ENCODE measurements at places on chromosomes 5 and 9.

- no peak for DNase-seq
These were observed 67.3 kb downstream of the POU5F2 start for GRCh38 chr5:93674138-93674537.

- no peak for DNase-seq
These were observed 128.5 kb downstream of the CHSY3 start for GRCh38 chr5:130032807-130033206.

DNA sequence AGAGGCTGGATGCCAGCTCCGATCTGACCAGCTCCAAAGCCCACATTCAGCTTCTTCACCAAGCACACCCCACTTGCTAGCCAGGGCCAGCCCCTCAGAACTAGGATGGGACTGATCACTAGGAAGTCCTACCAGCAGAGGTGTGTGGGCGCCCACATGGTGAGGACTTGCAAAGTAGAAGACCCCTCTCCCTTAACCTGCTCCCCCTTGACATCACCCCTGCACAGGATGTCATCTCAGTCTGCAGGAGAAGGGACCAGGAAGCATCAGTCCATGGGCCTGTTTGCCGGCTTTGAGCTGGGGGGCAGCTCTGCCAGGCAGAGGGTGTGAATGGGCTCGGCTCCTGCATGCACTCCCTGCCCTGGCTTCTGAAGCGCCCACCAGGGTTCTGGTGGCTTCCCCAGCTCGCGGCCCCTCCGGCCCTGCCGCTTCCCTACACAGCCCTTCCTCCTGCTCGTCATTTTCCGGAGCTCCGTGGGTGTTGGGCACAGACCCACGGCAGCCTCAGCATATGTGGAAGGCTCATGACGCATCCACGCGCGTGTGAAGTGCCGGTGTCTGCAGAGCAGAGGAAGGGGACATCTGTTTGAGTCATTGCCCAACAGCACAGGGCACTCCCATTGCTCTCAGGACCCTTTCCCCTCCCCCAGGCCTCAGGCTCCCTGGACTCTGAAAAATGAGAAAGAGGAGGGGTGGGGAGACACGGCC lies 3.7 kb upstream of the FAM78A start:
- DNase-seq: no peak

GRCh38 chr9:69655065-69655464 lies 17.1 kb downstream of the APBA1 start:
- DNase-seq: peak; percentile 15

DNA sequence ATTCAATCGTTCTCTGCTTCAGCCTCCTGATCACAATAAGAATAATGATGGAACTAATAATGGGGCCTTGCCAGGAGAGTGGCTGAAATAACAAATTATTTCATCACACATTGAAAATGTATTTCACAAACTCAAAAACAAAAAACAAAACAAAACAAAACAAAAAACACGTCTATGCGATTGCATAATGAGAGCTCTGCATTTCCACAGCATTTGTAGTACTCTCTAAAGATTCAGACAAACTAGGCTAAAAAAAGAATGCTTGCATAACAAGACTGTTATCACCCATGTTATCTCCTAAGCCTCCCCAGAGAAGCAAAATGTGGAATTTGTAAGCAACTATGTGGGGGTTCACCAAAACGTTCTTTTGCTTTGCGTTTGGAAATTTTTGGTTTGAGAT lies 48.1 kb downstream of the PRELID2 start:
- DNase-seq: no peak

GRCh38 chr9:14870090-14870489 lies 40.1 kb downstream of the FREM1 start:
- no peak for DNase-seq

- peak; percentile 52 for DNase-seq
These were observed 102.2 kb downstream of the APTX start for GRCh38 chr9:32899181-32899580.

DNA sequence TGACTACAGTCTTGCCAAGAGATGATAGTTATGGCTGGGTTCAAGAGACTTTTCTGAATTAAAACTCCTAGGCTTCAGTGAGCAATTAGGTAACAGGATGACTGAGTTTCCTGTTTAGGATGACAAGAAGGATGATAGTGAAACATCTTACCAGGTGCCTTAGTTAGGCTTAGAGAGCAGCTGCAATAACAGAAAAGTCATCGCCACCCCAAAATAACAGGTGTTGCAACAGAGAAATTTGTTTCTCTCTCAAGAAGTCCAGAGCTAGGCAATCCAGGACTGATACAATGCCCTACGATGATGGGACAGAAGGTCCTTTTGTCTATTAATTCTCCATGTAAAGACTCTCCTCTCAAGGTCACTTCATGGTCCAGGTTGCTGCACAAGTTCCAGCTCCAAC lies 361.8 kb downstream of the CAAP1 start:
- DNase-seq: no peak

DNA sequence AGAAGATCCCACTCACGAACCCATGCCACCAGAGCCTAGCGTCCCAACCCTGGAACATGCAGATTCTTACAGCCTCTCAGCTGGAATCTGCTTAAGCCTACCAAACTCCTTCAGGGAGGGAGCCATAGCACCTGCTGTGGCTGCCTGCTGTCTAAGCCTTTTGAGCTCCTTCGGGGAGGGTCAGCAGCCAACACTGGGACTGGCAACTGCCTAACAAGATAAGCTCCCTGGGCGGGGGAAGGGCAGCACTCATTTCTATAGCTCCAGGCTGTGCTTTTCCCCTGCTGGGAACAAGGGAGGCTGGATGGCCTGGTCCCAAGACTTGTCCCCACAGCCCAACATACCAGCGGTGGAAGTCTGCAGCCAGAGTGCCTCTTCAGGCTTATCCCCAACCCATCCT lies 199.1 kb upstream of the OR13F1 start:
- no peak for DNase-seq

DNA sequence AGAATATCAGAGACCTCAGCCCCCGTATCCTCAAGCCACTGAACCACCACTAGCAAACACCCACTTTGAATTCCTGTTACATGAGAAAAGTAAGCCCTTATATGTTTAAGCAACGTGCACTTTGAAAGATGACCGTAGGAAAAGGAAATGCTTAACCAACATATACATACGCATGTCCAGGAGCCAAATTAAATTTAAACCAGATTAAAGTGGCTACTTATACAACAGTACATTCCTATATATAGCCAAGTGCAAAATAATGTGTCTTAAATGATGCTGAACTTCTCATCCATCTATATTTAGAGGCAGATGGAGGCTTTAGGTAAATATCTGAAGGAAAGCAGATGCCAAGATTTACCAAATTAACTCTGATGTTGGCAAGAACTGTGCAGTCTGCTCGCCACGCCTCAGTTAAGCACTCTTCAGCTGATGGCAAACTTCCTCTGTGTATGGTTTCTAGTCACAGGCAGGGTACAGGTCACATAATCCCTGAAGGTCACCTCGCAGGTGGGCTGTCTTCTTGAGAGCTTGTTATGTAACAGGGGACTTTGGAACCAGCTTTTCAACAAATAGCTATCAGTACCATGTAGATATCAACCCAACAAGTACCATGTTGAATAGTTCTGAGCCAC lies 8.6 kb downstream of the GCNT4 start:
- DNase-seq: no peak

- no peak for DNase-seq
These were observed 13.6 kb downstream of the AHRR start for GRCh38 chr5:334903-335739.

GRCh38 chr9:109092051-109092580 lies 27.6 kb downstream of the TMEM245 start:
- no peak for DNase-seq

DNA sequence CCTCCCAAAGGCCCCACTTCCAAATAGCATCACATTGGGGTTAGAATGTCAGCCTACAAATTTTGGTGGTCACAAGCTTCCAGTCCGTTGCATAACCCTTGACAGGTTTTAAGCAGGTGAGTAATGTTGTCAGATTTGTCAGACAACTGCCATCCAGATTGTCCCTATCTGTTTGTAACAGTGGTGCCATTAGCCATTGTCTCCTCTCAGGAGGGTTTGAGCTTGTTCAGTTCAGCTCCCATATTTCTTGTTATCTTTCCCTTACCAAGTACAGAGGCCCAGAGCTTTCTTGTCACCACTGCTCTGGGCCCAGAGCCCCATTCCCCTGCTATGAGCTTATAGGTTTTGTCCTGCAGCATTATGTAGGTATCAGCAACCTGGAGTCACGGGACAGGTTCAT lies 14.8 kb upstream of the GSN start:
- DNase-seq: no peak

DNA sequence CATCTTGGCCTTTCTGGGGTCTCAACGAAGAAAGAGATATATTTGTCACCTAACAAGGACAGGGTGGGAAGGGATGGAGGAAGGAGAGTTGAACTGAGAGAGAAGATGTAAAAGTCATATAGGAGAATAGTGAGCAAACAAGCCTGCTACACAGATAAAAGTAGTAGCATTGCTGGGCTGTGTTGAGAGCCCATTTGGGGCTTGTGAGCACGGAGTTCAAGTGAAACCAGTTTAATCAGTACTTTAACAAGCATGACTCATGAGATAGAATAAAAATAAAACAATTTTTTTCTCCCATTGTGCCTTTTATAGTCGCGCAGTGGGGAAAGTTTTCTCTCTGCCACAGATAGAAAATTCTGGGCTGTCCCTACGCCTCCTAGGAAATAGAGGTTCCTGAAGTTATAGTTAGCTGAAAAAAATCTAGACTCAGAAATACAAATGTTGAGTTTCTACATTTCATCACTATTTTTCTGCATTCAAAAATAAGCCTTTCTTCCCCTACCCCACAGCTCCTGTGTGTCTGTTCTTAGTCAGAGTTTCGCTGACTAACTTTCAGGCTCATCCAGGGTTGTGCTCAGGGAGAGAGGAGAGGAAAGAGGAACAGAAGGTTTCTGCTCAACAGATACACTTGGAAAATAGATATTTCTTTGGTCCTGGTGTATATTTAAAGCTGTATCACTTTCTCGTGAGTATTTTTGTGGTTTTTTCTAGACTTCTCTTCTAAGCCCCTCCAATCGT lies 395.8 kb upstream of the ADAMTSL1 start:
- no peak for DNase-seq

- DNase-seq: no peak
These were observed 30.5 kb downstream of the PCSK1 start for GRCh38 chr5:96402500-96402899.

GRCh38 chr9:33043671-33044070 lies 18.6 kb downstream of the DNAJA1 start:
- DNase-seq: no peak

DNA sequence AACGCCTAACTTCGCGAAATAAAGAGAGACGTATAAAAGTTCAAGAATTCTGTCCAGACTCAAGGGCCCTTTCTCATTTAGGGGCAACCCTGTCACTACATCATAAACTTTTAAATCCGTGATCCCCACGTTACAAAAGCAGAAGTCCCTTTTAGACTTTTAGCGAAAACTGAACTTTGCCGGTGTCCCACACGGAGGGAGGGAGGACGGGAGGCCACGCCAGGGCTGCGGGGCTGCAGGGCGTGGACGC lies 515 bp upstream of the F2R start:
- no peak for DNase-seq

All from RKO (cell line).